ENCODE measurements at places on chromosomes 2 and 18.

GRCh38 chr2:38159597-38159996 lies 83.6 kb upstream of the CYP1B1 start:
- DNase-seq = no peak

DNA sequence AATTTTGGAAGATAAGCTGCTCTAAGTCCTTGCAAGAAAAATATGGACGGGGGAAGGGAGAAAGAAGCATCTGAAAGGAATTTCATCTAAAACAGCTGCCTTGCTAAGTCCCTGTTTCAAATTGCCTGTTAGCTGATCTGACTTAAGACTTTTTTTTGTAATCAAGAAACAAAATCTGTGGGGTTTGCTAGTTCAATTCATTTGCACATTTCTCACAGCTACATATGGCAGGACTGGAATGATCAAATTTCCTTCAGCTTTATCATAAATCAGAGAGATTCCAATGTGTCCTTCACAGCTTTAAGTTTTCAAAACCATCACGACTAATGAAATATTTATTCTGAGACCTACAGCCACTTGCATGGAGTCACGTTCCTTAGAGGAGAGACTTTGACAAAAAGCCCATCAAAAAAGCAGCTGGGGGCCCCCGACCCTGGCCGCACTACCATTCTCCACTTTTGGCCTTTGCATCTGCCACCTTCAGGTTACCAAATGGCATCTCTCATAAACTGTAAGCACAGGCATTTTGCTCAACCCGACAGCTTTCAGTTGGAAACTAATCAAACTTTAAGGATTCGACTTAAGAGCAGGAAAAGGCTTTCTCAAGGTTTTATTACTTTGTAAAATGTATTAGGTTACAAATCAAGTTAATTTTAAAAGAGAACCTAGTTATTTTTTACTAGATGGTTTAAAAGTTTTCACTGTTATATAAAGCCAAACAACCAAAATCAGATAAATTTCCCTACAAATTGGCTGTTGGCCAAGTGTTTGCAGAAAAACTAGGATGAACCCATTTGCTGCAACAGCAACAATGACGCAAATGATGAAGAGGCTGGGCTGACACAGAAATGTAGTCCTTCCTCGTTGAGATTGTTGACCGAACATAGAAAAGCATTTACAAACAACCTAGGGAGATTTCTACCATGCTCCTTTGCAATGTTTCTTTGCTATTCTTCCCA lies 100.4 kb upstream of the RND3 start:
- DNase-seq = no peak

GRCh38 chr2:86557836-86558235 lies 5.4 kb downstream of the CHMP3 start:
- DNase-seq = no peak

- no peak for DNase-seq
Measured at GRCh38 chr2:1677821-1678165, 66.5 kb downstream of the PXDN start.

DNA sequence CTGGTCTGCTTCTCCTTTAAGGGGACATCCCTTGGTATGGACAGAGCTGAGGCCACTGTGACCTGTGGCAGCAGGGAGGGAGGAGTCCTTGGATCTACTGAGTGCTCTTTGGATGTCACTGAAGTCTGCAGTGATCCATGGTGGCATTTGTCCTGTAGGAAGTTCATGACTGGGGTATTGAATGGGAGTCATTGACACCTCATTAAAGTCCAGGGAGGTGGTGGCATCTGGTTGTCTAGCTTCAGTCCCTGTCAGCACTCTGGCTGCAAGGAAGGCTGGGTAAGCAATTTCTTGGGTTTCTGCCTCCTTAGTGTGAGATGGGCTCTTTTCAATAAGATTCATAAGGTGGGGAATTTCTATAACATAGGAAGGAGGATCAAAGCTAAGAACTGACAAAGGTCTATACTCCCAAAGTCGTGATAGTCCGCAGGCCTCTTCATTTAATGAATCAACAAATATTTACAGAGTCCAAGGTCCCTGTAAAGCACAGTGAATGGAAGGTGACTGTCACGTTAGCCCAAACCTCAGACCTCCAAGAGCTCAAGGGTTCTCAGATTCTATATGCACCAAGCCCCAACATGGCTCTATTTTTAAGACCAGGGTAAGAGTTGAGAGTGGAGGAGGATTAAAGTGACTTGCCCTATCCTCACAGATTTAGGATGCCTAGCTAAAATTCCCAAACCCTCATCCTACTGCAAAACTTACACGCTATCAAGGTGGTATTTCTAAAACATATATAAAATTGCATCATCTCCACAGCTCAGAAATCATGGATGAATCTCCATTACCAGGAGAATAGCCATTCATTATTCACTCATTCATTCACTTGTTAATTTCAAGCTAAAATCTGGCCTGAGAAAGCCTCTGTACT lies 40.2 kb downstream of the THNSL2 start:
- DNase-seq = no peak

DNA sequence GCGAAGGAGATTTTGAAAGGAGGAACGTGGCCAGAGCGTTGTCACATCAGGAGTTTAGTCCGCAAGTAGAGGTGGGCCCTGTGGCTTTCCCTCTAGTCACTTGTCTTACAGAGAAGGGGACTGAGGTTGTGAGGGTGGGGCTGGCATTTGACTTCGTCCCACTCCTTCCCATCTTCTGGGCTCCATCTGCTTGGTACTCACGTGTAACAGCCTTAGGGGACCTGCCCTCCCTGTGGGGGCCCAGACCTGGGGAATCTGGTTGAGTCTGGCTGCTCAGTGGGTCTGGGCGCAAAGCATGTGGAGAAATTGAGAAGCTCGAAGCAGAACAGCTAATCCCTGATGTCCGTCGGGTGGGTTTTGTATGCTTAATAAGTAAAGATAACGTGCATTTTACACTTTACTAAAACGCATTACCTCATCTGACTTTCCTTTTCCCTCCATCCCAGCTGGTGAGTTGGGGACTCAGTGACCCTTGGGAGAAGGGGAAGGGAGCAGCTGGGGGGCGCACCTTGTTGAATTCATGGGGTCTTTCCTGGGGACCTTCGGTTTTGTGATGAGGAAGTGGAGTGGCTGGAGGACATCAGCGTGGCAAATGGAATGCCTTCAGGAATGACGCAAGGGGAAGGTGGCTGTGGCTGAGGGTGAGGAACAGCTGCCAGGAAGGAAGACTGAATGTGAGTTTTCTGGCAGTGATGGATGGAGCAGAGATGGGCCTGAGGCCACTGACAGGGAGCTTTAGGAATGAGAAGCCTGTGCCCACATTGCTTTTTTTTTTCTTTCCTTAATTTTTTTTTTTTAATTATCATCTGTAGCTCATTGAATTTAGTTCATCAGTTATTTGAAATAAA lies 44.8 kb downstream of the ASAP2 start:
- DNase-seq = peak; percentile 66

DNA sequence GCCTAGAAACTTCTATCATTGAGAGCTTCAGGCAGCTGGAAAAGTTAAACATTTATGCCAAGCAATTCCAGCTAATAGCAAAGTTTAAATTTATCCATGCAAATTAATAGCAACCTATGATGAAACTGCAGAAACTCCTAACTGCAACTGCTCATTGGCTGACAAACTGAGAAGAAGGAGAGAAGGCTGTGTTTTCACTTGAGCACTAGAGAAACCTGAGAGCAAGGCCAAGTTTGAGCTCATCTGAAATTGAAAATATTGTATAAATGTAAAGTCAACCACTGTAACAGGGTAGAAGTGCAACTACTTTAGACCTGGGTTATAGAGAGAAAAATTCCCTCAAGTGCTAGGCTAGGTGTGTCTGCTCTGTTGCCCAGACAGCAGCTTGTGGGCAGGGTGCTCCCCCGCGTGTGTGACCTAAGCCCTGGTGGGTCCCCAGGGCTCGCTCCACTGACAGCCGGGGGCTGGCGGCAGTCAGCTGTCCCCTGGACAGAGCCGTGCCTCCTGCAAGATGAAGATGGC lies 50.2 kb downstream of the CABYR start:
- DNase-seq = no peak

GRCh38 chr18:24214913-24215312 lies 76.1 kb downstream of the CABYR start:
- DNase-seq = no peak

DNA sequence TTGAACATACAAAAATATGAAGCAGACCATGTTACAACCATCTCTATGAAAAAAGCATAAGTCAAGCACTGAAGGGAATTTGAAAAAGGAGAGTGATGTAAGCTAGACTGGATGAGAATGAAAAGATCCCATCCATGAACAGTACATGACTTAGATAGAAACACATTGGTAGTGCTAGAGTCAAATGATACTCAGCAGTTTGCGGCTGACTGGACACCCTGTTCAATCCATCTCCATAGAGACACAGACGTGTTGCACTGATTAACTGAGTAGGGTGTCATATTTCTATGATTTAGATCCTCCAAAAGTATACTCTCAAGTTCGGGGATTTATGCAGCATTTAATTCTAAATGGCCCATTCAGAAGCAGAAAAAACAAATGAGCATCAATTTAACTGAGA lies 674.3 kb upstream of the NRXN1 start:
- DNase-seq = no peak

DNA sequence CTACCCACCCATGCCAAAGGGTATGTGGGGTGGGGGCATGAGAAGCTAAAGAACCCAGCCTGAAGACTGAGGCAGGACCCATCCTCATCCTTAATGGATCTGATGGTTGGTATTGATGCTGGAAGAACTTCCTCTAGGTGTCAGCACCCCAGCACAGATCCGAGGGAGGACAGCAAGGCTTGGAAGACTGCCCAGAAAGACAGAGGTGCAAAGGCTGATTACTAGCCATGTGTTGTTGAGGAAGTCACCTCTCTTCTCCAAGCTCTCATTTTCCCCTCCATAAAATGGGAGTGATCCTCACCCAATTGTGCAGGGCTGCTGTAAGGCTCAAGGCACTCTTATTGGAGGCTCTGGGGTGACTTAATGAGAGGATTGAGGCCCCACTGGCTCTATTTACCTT lies 256.5 kb downstream of the CELF4 start:
- DNase-seq = no peak

GRCh38 chr2:176793792-176794191 lies 418.8 kb upstream of the HNRNPA3 start:
- DNase-seq = no peak

DNA sequence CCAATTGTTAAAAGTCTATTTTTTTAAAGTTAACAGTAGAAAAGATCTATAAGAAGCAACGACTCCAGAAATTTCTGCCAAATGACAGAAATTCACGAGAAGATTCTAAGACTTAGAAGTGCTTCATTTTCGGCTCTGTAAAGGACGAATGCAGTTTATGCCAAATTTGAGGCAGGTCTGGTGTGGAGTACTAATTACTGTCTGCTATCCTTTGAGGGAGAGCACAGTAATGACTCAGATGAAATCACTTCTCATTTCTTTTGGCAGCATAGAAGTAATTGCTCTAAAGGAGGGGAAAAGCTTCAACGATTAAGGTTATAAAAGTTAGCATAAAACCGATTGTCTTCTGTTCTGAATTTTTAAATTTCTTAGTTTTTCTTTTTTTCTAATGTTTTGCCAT lies 11.4 kb downstream of the G6PC2 start:
- DNase-seq = no peak

DNA sequence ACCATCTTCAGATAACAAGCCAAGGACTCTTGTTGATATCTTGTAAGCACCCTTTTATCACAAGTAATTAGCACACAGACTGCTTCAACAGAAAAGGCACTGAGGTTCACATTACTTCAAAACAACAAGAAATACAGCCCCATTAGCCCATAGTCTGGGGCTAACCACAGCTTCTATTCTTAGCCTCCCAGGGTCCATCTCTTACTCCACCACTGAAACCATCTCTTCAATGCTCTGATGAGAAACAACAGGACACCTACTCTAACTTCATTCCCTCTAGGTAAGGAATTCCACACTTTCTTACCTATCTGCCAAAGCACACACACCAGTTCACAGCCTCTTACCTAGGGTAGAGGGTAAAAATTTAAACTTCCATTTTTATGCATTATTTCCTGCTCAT lies 26.4 kb upstream of the CYTIP start:
- no peak for DNase-seq

GRCh38 chr2:162293122-162293786 lies 25.2 kb downstream of the IFIH1 start:
- no peak for DNase-seq

GRCh38 chr2:230178546-230179485 lies 41.0 kb downstream of the SP110 start:
- no peak for DNase-seq

DNA sequence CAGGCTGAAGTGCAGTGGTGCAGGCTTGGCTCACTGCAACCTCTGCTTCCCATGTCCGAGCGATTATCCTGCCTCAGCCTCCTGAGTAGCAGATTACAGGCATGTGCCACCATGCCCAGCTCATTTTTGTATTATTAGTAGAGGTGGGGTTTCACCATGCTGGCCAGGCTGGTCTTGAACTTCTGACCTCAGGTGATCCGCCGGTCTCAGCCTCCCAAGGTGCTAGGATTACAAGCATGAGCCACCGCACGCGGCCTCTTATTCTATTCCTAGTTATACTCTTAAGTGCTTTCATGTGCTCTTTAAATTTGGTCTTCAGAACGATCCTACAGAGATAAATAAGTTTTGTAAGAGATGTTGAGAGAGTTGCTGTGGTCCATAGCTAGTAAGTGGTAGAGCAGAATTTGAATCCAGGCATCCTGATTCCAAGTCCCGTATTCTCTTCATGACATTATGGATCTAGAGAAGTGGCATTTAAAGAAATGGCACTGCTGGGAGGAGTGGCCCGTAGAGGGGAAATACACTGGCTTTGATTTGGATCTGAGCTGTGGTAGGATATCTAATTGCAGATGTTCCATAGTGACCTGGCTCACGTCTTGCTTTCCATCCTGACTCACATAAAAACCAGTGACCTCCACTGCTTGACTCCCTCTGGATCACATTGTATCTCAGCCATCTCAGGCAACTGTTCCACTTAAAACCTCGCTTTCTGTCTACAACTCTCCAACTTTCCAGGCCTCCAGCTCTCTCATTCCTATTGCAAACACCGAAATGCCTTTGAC lies 22.8 kb upstream of the ME2 start:
- DNase-seq = no peak
